ENCODE measurements at places on chromosomes 5 and 9.

GRCh38 chr9:127971357-127972235 is 9.2 kb downstream of the EEIG1 start:
- no peak for DNase-seq

DNA sequence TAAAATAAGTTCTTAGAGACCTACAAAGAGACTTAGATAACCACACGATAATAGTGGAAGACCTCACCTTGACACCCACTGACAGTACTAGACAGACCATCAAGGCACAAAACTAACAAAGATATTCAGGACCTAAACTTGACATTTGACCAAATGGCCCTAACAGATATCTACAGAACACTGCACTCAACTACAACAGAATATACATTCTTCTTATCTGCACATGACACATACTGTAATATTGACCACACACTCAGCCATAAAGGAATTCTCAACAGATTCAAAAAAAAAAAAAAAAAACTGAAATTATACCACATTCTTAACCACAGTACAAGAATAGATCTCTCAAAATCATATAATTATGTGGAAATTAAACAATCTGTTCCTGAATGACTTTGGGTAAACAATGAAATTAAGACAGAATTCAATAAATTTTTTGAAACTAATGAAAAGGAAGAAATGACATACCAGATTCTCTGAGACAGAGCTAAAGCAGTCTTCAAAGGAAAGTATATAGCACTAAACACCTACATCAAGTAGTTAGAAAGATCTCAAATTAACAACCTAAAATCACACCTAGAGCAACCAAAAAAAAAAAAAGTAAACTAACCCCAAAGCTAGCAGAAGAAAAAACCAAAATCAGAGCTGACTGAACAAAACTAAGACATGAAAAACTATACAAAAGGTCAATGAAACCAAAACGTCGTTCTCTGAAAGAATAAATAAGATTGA is 362.3 kb upstream of the POU5F2 start:
- no peak for DNase-seq

GRCh38 chr5:93829346-93829745 is 87.9 kb upstream of the POU5F2 start:
- DNase-seq, result no peak

- DNase-seq, result no peak
Measured at GRCh38 chr5:91341154-91341553, 42.0 kb downstream of the ARRDC3 start.

DNA sequence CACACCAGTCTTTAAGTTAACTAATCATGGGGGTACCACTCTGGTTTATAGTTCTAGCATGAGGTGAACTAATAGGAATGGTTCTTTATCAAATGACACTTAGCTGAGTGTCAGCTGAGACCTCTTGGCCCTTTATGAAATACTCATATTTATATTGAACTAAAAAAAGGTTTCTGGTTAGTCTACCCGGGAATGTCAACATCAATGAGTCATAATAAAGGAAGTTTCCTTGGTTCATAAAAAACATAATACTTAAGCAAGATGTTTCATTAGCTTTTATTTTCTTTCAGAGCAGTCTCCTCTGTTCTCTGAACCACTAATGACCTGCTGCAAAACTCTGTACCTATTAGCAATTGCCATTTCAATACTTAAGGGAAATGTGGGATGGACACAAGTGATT is 13.7 kb downstream of the DAB2 start:
- DNase-seq, result no peak

GRCh38 chr5:180154821-180155364 is 54.1 kb downstream of the RASGEF1C start:
- DNase-seq, result no peak

- no peak for DNase-seq
Measured at GRCh38 chr9:27600256-27600655, 27.0 kb upstream of the C9orf72 start.

DNA sequence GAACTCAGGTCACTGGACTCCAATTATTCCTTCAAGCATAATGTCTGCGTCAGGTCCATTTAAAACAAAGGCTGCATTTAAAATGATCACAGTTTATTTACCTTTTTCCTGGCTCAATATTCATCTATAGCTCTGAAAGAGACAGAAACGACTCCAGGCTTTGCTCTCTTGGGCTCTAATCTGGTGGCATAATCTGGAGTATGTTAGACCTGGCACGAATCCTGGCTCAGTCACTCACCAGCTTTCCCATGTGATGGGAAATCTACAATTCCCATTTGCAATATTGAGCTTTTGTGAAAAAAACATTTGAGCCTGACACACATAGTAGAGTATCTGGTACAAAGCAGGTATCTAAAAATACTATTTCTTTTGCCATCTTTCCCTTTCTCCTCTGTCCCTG is 155.8 kb downstream of the SEMA6A start:
- DNase-seq, result no peak

GRCh38 chr5:178310130-178310865 is 77.7 kb upstream of the PHYKPL start:
- DNase-seq, result no peak
